Activated CD8-positive, alpha-beta T cell treated with anti-CD3 and anti-CD28 coated beads for 36 hours (primary cell): ENCODE measurements at places on chromosomes 6 and 20. TPM values are rescaled to one million over a fixed set of nuclear protein-coding genes. Genes with fewer than 3 reads are reported as not detected.

GRCh38 chr20:37522260-37523011 is 1.4 kb downstream of the NNAT start:
- DNase-seq: no peak

DNA sequence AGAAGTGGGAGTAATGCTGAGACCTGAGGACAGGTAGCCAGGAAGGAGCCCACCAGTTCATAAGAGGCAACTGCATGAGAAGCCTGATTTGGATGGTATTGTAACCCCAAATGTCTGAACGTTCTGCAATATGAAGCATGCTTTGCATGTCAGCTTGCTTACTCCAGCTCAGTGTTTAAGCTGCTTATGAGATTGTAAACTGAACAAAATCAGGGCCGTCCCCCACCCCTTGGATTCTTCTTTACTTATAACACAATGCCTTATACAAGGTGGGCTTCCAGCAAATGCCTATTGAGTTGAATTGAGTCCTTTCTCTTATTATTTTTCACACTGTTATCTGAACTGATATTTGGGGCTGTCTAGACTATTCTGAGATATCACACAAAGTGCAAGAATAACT is 761.3 kb downstream of the KIF16B start:
- no peak for DNase-seq

DNA sequence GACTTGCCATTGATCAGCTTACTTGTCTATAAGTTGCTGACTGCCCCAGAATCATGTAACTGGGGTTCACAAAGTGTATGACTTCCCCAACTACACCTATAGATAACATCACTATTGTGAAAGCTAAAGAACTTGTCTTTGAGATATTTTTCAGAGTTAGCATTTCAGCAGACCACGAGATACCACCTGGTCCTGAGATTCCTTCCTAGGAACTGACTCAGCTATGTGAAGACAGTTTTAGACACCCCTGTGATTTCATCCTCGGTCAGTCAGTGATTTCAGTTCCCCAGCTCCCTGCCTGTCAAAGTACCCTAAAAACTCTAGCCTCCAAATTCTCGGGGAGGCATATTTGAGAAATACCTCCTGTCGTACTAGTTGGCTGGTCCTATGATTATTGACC is 62.4 kb downstream of the TXNDC5 start:
- no peak for DNase-seq

- no peak for DNase-seq
These were observed 454.9 kb downstream of the C6orf118 start for GRCh38 chr6:164854526-164854925.

GRCh38 chr6:121339639-121340226 is 5.5 kb upstream of the TBC1D32 start:
- no peak for DNase-seq

GRCh38 chr6:121550491-121551010 is 115.1 kb downstream of the GJA1 start:
- no peak for DNase-seq

GRCh38 chr6:135383301-135383700 is 114.2 kb downstream of the AHI1 start:
- DNase-seq: no peak

TNF gene
- total RNA-seq: 92.5 TPM
